ENCODE measurements at places on chromosomes 7 and 10.

DNA sequence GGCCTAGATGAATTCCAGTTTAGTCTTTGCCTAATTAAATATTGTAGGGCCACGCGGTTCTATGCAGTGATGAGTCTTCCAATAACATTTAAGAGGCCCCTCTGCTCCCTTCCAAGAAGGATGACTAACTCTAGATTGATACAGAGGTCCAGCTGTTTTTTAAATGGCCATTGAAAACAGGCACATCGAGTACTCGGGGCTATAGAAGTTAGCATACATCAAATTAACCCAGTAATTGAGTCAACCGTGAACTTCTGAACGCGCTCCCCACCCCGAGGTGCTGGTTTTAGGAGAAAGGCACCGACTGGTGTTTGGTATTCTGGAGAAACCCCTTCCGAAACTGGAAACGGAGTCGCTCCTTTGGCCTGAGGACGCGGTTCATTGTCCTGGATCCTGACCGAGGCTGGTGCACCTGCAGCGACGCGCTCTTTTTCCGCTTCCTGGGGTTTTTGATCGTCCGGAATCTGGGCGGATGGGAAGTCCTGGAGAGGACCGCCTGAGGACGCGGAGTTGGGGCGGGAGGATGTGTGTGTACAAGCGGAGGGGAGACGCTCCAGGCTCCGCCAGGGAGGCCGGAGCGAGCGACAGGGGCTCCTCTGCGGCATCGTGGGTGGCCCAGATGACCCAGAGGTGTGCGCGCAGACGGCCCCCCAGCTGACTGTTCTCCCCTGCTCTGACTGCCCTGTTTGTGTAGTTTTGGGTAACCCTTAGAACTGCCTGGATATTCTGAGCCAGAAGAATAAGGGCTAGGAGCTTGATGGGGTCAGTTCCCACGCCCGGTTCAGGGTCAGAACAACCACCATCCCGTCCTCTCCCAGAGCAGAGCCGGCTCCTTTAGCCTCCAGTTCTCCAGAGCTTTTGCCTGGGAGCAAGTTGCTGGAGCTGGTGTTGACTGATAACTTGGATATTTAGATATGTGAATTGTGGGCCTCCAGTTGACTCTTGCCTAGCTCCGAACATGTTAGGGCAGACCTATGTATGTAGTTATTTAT lies 711 bp downstream of the FAM221A start:
- peak; percentile 62 for DNase-seq

DNA sequence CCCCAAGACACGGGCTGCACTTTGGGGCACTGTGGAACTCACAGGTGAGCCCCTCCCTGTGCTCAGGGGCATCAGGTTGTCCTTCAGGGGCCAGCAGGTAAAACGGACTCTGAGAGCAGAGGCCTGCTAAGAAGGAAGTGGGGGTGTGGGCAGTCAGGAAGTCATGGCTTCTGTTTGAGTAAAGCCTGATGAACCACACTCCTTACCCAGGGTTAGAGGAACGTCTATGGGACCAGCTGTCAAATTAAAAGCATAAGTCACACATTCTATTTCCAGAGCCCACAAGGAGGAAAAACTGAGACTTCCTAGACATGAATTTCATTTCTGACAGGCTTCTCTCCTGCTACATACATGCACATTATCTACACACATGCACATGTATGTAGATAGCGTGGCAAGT lies 616.4 kb downstream of the SDK1 start:
- no peak for DNase-seq

DNA sequence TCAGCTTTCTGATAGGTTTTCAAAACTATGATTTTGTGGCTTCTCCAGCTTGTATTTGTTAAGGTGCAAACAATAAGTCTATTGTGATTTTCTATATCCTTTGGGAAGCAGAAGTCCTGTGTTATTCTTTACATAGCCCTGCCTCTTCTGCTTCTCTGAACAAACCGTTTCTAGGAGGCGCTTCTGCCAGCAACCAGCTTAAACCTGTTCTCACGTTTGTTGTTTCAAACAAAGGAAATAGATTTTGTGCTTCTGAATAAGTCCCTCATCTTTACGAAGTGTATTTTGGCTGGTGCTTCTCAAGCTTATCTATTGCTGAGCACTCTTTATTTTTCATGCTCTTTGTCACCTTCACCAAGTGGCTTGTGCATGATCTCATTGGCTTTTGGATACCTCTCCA lies 61.0 kb downstream of the VTI1A start:
- DNase-seq = no peak

DNA sequence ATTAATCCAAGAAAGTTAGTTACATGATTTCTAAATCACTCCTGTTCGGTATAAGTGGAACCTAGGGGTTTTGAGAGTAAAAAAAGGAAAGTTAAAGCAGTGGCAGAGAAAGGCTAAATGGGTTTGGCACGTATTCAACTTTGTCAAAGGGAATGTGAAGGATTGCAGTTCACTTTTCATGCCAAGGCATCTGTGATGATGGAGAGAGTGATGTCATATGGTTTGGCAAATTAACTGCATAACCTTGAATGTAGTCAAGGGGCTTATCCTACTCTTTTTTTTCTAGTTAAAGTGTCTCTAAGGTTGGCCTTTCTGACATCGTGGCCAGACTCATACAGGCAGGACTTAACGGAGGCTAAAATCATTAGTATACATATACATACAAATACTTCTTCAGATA lies 277.8 kb downstream of the EXOC4 start:
- no peak for DNase-seq

DNA sequence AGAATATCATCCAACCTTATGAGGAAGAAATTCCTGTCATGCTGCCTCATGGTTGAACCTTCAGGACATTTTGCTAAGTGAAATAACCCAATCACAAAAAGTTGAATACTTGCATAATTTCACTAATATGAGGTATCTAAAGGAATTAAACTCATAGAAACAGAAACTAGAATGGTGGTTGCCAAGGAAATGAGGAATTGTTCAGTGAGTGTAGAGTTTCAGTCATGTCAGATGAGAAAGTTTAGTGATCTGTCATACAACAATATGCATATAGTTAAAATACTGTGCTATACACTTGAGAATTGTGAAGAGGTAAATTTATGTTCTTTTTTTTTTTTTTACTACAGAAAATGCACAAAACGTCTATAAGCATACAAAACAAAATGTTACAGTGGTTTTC lies 60.7 kb downstream of the R3HCC1L start:
- DNase-seq = no peak

GRCh38 chr7:95669513-95669912 lies 73.2 kb upstream of the PDK4 start:
- DNase-seq = no peak

DNA sequence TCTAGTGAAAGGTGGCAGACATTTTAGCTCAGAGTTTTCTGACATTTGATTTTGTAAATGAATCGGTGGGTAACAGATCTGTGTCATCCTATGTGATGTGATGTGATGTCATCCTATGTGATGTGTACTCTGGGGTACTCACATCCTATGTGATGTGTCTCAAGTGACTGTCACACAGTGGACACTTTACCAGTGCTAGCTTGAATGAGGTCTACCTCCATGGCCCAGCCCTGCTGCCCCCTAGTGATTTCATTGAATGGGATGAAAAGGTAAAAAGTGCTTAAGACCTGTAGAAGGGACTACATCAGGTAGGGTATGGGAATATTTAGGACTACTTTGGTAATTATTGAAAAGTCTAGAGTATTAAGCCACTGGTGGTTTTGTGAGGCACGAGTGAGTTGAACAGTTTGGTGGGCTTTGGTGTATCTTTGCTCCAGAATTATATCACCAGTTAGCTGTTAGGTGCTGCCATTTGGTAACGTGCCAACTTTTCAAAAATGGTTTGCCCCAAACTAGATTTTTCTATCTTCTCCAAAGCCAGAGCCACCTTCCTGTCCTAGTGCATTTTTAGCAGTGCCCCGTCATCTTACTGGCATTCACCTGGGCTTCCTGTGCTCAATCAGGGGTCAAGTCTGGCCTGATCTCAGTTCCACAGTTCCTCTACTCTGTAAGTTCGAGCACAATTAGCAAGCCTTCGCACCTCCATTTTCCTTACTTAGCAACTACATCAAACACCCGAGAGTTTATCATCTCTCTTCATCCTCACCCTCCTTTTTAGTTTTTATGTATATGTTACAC lies 9.7 kb downstream of the EIF4H start:
- peak; percentile 40 for DNase-seq

DNA sequence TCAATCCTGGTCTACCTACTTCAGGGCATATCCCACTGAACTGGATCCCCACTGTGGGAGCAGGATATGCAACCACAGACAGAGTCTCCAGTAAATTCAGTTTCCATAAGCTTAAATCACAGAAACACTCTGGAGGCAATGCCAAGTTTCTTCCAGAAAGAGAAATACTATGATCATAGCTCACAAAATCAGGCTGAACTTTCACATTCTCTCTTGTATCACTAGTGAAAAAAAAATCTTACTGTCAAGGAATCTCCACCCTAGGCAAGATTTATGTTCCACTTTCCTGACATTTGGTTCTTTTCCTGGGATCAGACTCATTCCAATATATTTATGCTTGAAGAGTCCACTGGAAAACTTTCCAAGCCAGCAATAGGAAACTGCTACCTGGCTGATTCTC lies 749.0 kb downstream of the SUGCT start:
- DNase-seq = no peak

- no peak for DNase-seq
These were observed 229.8 kb downstream of the FOXP2 start for GRCh38 chr7:114644455-114644854.

GRCh38 chr7:41867639-41868280 lies 164.9 kb upstream of the INHBA start:
- no peak for DNase-seq

GRCh38 chr7:65731562-65732035 lies 141.3 kb upstream of the VKORC1L1 start:
- no peak for DNase-seq

DNA sequence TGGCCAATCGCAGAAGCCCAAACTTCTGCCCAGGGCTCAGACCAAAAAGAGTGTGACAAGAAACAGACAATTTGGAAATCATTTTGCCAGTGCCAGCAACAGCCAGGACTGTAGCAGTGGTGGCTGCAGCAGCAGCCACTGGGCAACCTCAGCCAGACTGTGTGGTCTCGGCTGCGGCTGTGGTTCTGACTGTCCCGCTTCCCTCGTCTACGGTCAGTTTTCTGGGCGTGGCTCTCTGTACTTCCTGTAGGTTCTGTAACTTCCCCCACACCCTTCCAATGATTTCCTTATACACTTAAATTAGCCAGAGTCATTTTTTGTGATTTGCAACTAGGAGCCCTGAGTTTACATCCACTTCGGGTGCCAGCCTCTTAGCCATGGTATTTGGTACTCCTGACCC lies 39.9 kb downstream of the CYTH3 start:
- peak; percentile 26 for DNase-seq

- DNase-seq = peak; percentile 54
These were observed 107.0 kb upstream of the INSIG1 start for GRCh38 chr7:155190688-155191087.

DNA sequence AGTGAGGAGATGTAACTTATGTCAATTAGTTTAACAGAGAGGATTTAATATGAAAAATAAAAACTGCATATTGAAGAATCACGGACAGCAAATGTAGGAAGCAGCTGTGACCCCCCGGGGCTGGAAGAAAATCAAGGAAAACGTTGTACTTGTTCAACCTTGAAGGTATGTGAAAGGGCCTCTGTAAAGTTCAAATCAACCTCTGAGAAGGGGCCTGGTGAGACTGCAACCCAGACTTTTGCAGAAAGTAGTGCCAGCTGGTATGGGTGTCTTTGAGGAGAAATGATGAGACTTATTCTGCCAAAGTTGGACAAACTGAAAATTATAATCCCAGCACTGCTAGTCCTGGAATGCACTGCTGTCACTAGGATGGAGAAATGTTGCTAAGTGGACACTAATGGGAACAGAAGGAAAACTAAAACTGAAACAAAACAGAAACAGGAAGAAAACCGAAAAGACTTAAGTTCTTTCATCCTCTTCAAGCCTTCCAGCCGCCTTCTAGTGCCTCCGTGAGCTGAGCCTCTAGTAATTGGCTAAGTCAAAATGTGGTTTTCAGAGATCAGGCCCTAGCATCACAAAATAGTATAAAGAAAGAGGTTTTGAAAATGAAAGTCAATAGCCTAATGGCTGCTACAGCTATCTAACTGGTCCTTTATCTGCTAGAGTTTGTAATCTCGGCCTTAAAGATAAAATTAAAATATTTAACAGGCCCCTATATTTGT lies 253.7 kb upstream of the SORCS1 start:
- no peak for DNase-seq

DNA sequence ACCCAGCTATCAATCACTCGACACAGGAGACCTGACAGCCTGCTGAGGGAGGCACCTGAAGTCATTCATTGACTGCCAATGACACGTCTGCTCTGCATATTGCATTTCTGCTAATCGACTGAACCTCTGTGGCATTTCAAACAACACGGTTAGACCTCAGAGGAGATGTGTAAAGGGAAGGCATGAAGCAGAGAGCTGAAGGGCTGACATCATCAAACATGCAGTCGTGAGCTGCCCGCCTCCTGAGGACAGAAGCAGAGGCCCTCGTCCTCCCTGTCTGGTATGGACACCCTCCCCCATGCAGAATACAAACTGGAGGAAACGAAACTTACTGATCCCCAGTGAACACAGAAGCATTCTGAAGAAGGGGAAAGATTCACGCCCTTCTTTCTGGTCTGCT lies 462.6 kb upstream of the MGMT start:
- DNase-seq = no peak
